Substantia nigra (tissue), 51 donors: ENCODE measurements at places on chromosomes 16 and 17.

- DNase-seq: no peak
These were observed 3.6 kb upstream of the ZCCHC14 start for GRCh38 chr16:87496447-87496801.

GRCh38 chr17:32226886-32227285 is 38.7 kb upstream of the RHBDL3 start:
- DNase-seq: no peak

- DNase-seq: no peak
These were observed 56.9 kb downstream of the CYB5D2 start for GRCh38 chr17:4199818-4200402.

DNA sequence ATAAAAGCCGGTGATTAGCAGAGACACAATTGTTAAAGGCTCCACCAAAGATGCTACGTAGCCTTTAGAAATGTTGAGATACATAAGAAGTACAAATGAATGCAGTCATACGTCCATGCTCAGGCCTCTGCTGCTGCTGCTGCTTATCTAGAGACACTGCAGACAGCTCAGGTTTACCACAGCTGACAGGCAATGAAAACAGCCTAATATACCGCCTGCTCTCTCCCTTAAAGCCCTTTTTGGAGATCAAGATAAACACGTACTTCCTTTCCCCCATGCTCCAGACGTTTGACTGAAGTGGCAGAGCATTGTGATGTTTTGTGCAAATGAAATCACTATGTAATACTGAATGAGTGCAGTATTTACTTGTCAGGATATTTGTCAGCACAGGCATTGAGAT is 185.3 kb downstream of the AATF start:
- DNase-seq: no peak
